ENCODE measurements at places on chromosomes 7 and 10.

- DNase-seq = no peak
Observed at GRCh38 chr10:79947083-79947415, 1.9 kb downstream of the SFTPD start.

DNA sequence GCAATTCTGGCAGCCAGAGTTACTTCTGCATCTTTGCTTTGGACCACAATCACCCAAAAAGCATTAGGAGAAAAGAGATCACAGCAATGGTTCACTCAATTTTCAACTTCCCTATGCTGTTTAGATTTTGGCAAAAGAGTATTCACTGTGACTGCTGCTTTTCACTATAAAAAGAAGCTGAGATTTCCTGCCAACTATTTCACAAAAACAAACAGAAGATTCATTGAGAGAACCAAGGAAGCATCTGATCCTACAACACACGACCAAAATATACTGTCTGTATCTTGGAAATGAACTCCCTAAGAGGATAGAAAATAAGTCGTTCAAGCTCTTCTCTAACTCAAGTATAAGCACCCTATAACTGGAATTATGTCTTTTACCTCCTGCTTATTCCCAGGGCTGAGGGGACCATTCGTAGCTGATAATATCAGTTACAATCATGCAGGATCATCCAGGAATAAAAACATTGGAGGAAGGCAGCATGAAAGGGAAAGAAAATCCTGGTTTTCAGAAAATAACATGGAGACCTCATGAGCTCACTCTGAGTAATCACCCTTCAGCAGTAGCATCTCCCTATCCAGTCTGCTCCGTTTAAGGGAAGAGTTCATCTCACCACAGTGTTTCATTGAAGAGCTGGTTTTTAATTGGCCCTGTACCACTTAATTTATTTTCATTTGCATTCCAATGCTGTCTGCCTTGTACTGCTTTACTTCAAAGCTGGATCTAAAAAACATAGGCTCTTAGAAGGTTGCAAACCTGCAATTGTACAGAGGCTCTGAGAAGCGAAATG is 256.2 kb downstream of the PAXIP1 start:
- no peak for DNase-seq

- no peak for DNase-seq
Observed at GRCh38 chr10:122476333-122476695, 15.0 kb downstream of the HTRA1 start.

DNA sequence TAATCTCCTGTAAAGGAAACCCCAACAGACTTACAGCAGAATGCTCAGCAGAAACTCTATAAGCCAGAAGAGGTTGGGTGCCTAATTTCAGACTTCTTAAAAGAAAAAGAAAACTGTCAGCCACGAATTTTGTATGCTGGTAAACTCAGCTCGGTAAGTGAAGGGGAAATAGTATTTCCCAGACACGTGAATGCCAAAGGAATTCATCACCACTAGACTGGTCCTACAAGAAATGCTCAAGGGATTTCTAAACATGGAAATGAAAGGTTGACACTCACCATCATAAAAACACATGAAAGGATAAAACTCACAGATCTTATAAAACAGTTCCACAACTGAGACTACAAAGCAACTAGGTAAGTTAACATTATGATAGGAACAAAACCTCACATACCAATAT is 68.6 kb downstream of the GLCCI1 start:
- no peak for DNase-seq

DNA sequence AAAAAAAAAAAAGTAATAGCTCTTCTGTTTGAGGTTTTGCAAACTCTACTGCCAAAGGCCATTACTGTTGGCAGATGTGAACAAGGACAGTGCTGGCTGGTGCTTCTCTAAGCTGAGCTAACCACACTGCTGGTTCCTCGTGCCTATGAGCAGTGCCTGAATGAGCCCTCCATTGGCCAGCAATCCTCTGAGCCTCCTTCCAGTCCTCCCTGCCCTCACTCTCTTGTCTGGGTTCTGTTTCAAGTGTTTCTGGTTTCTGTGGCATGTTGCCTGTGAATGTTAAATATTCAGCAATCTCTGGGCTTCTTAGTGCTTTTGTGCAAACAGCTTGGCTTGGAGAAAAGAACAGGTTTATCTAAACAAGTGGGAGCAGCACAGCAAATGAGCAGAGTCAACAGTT is 161.3 kb upstream of the AUTS2 start:
- no peak for DNase-seq

GRCh38 chr7:110119883-110120581 is 970.9 kb upstream of the LRRN3 start:
- no peak for DNase-seq

GRCh38 chr7:123746931-123747488 is 1.8 kb downstream of the WASL start:
- DNase-seq = no peak

DNA sequence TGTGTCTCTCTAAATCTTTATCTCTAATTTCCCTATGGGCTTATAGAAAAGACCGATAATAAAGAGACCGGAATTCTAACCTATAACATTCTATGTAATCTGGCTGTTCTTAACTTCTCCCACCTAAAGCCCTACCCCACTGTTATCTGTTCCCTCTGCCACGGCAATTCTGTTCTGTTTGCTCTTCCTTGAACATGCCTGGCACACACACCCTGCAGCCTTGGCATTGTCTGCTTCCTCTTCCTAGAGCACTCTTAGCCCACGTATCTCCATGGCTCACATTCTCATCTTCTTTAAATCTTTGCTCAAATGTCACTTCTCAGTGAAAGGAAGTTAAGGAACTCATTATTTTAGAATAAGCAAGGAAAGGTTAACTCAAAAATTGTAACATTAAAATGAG is 309.2 kb downstream of the GPR158 start:
- DNase-seq = peak; percentile 18

GRCh38 chr7:119903085-119903484 is 369.9 kb upstream of the KCND2 start:
- DNase-seq = no peak

DNA sequence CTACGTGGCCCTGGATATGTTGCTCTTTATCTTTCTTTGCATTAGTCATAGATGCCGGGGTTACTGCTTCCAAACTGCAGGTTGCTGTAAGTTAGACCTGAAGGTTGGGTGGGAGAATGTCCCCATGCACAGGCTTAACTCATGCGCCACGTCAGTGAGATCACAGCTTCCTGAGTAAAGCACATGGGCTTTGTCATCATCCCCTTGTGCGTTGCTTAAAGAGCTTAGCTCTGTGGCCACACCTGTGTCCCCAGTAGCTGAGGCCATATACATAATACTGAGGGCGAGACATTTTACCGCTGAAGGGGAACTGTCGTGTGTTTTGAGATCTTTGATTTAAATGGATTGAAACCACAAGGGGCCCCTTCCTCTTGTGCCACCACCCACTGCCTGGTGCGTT is 45.8 kb upstream of the BTBD16 start:
- DNase-seq = no peak

- no peak for DNase-seq
Observed at GRCh38 chr7:131021460-131021859, 287.5 kb upstream of the KLF14 start.

DNA sequence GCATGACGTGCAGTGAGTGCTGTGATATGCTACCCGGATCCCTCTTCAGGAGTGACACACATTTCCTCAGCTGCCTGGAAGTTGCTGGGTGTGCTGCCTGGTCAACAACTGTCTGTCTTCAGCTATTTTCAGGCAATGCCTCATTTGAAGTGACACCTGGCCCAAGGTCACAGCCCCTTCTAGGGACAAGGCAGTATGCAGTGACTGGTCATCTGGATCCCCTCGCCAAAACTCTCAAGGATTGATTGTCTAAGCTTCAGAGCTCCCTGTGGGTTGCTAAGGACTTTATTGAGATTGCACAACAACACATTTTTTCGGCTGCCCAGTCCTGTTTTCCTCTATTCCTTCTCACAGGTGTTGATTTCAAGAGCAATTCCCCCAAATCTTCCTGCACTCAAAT is 108.8 kb downstream of the GNAI1 start:
- DNase-seq = no peak

GRCh38 chr7:155893176-155893575 is 80.9 kb upstream of the SHH start:
- DNase-seq = no peak

DNA sequence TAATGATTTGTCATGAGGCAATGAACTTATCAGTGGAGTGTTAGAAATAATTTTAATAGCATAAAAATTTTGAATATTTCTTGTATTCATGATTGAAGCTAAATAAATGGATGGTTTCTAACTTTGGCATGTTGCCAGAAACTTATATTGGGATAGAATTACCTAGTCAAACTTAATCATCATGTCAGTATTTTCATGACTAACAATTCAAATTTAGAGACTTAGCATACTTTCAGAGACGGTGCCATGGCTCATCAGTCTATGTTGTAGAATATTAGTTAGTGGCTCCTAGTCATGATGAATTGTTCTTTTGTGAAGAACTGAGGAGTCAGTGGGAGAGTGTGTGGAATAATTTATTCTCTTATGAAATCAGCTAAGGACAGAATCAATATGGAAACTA is 599.6 kb upstream of the POT1 start:
- no peak for DNase-seq

- DNase-seq = no peak
Observed at GRCh38 chr7:138565451-138566114, 105.5 kb downstream of the TRIM24 start.

- DNase-seq = peak; percentile 76
Observed at GRCh38 chr7:154591544-154591943, 411.4 kb downstream of the PAXIP1 start.

DNA sequence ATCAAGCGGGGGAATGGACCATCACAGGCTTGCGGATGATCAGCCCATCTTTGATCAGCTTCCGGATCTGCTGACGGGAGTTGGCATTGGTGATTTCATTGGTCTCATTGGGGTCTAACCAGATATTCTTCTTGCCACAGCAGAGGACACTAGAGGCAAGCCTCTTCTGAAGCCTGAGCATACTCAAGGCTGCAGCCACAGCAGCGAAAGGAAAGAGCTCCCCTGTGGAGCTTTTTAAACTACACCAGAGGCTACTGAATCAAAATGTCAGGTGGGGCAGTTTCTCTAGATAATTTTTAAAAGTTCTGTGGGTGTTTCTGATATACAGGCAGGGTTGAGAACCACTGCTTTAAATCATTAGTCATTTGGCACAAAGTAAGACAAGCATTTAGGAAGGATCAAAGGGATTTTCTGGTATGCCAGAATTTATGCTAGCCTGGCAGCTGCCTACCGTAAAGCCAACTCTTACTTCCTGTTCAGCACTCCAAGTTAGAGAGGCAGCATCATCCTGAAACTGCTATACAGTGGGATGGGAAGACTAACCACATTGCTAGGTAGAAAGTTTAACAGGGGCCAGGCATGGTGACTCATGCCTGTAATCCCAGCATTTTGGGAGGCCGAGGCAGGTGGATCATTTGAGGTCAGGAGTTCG is 7.0 kb downstream of the NAPEPLD start:
- no peak for DNase-seq

DNA sequence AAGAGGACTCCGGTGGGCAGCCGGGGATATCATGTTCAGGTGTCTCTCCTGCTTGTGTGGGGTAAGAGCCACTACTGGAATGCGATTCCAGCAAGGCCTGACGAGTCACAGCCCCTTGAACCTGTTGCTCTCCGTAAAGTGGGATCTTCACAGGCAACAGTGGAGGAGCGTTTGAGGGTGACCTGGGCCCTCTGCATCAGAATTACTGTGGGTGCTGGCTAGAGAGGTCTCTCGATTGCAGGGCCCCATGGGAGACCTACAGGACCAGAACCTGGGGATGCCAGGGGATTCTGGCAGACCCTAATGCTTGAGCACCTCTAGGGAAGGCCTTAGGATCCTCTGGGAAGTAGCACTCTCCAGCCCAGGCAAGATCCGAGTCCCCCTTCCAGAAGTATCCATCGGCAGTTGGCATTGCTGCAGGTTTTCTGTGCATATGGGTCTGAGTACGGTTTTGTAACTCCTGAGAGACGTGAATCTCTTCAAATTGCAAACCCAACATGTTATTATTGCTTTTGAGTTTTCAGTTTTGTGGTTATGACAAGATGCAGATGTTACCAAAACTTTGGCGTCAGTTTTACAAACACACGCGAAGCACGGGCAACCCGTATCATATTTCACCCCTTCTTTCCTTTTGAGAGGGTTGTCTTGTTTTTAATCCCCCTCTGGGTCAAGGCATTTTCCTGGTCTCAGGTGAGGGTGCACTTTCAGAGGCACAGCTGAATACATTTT is 4.6 kb downstream of the MGMT start:
- DNase-seq = no peak

GRCh38 chr7:19958309-19958896 is 185.0 kb upstream of the TMEM196 start:
- DNase-seq = no peak

DNA sequence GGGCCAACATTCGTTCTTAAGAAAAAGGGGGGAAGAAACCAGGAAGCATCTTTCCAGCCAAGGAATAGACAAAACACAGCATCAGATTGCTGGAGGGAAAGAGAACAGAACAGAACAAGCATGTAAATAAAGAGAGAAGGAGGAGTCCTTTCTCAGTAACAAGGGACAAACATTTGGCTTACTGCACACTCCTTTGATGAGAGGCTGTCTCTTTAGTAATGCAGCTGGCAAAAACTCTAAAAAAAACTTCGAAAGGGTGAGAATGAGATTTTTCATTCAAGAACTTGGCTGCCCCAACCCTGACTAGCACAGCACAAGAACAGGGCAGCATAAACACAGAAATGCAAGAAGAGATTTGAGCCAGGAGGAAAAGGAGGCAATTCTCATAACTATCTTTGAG is 38.9 kb upstream of the IL6 start:
- DNase-seq = no peak

- no peak for DNase-seq
Observed at GRCh38 chr7:148590471-148590870, at the start of gene C7orf33. TSS of gene C7orf33 (plus strand) at chr7:148590766. CDS start at chr7:148590926, 160 bp downstream.

- no peak for DNase-seq
Observed at GRCh38 chr10:89646889-89647657, 2.0 kb upstream of the PANK1 start.

- no peak for DNase-seq
Observed at GRCh38 chr7:26618898-26619297, 245.5 kb downstream of the SKAP2 start.

All from caudate nucleus (tissue), 63 donors.